ENCODE measurements at places on chromosomes 16 and 17.
A peak's percentile ranks its signal among the peaks of the same experiment; 100 is the strongest.

- peak; percentile 55 for DNase-seq
Measured at GRCh38 chr16:11672206-11673090, 4.2 kb downstream of the SNN start.

- DNase-seq: no peak
Measured at GRCh38 chr16:59905606-59906005, 1171.5 kb upstream of the GOT2 start.

DNA sequence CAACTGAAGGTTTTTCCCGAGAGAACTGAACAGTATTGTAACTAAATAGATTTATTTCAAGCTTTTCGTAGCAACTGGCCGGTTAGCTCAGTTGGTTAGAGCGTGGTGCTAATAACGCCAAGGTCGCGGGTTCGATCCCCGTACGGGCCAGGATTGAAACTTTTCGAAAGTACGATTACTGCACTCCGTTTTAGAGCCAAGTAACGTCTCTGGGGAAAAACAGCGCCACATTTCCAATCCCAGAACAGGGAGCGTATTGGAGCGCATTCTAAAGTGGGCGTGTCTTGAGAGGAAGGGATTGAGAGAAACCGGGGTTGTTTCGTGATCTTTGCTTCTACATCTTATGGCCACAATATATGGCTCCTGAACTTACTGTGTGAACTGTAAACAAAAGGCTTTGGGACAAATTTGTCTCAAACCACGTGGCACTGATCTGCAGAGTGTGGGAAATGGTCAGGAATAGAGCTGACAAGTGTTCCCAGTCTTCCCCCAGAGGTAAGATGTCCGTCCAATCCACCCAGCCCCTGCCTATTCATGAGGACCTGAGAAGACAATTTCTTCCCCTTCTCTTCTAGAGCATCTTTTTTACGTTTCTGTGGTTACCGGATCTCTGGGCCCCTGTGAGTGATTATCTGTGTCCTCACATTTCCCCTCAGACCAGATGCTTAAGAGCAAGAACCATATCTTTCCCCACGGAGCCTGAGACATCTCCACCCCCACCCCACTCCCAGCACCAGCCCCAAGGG is 2.3 kb downstream of the BORCS6 start:
- peak; percentile 89 for DNase-seq

DNA sequence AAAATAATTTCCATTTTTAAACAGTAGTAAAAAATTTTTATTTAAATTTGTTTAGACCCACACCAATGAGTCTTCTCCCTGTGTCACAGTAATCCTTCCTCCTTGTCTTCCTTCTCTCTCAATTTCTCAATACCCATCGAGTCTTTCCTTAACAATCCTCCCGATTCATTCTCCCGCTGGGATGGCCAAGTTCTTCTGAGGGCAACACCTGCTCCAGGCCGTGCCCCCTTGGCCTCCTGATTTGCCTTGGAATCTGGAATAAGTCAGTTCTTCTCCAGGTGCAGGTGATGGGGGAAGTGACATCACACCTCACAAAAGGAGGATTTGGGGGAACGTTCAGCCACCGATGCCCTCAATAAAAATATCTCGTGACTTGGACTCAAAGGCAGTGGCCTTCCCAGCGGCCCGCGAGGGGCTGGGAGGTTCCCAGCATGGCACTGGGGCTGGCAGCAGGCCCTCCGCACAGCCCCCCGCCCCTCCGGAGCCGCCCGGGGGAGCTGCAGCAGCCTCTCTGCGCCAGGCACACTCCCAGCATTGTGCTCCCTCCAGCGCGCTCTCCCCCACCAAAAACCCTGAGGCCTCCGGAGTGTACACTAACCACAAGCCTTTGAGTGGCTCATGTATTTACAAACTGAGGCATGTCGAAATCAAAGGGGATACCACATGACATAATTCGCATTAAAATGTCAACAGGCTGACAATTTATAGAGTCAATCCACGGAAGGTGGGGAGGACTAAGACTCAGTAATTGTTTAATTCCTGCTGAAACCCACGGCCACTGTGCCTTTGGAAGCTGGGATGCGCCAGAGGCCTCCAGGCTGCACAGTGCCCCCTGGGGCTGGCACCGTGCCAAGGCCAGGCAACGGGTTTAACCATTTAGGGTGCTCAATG is 120.5 kb downstream of the ZFHX3 start:
- peak; percentile 52 for DNase-seq

- no peak for DNase-seq
Measured at GRCh38 chr17:78732354-78732753, 49.7 kb downstream of the CYTH1 start.

- no peak for DNase-seq
Measured at GRCh38 chr17:81607431-81607830, 29.5 kb downstream of the NPLOC4 start.

GRCh38 chr17:78766225-78766624 is 15.8 kb downstream of the CYTH1 start:
- no peak for DNase-seq

DNA sequence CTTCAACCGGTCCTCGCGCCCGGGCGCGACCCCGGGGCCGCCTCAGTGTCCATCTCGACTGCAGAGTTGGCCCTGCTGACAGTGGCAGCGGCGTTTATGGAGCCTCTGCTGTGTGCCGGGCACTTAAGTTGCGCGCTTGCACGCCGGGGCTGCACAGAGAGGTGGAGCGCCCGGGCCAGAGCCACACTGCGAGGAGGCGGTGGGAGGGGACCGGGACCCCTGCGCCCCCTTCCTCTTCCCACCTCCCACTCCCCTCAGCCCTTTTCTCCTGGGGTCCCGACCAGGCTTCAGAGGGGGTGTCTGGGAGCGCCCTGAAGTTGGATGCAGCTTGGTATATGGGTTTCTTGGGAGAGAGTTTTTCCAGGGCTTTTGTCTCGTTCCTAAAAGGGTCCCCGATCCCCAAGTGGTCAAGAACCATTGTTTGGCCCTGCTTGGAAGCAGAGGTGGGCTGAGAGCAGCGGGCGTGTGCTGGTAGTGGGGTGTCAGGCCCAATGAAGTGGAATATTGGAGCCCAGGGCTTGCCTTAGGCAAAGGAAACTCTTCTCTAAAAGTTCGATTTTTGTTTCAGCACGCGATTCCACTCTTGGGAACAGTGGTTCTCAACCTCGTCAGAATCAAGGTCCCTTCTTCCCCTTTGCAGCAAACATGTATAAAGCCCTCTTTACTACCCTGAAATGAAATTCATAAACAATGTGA is 605 bp downstream of the MRTFB start:
- DNase-seq: no peak

DNA sequence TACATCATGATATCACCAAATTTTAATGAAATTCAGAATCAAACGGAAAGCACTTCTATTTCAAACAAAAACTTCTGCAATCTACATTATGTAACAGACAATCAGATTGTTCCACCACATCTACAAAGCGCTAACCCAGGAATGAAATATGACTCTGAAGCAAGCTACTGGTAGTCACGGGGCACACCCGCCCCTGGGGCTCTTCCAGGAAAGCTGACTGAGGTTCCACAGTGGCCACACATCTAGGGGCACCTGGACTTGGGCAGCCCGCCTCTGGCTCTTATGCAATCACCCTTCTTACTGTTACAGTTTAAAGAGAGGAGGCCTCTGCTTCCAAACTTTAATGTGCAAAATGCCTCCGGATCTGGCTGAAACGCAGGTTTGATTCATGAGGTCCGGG is 27.5 kb downstream of the ZCCHC14 start:
- DNase-seq: peak; percentile 54

- no peak for DNase-seq
Measured at GRCh38 chr17:68973098-68973846, 18.1 kb upstream of the ABCA8 start.

DNA sequence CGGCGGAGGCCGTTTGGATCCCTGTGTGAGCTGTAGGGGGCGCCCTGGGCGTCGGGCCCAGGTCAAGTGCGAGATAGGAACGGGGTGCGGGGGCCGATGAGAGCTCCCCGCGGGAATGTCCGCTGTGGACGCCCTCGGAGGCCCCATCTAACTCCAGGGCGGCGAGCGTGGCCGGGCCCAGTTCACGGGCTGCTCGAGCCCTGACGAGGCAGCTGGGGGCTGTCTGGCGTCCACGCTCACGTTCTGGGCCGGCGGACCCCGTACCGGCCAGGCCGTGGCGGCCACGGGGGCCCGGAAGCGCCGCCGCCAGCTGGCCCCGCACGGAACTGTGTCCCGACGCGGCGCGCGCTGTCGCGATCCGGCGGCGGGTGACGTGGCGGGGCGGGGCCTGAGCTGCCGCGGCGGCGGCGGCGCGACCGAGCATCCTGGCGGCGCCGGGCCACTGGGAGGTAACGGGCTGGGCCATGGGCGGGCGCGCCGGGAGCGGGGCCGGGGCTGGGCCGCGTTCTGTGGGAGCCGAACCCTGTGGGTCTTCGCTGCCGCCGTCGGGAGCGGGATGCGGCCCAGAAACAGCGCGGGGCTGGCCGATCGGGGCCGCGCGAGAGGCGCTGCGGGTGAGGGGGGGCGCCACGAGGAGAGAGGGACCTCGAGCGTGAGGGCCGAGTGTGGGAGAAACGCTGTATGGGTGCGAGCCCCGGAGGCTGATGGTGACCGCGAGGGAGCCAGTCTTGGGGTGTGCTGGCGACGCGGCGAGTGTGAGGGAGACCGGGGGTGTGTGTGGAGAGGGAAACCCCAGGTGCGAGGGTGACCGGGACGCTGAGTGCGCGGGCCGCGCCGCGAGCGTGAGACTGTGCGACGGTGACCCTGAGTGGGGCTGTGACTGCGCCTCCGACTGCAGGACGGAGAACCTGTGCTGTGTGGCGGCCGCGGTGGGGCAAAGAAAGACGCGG is at the start of gene SLC7A6:
TSS of gene SLC7A6 (plus strand) at position 399 of the 950 bp plus-strand sequence. CDS start 10,201 bp downstream, outside the sequence.
- peak; percentile 84 for DNase-seq

- DNase-seq: no peak
Measured at GRCh38 chr17:45031231-45032173, 19.9 kb downstream of the DCAKD start.

DNA sequence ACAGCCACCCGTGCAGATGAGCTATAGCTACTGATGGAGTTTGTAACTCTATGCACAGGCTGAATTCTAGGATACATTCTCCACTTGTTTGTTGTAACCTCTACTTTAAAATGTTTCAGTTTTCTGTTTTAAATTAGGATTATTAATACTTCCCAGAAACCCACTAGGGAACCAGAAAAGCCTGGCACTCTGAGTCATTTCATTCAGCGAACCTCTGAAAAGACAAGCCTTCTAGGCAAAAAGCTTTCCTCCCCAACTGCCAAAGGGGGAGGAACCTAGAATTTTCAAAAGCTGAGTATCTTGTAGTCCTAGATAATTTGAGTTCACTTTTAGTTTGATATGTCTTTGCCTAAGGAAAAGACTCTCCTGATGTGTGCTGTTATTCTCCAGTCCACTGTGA is 43.2 kb downstream of the GOSR1 start:
- no peak for DNase-seq

DNA sequence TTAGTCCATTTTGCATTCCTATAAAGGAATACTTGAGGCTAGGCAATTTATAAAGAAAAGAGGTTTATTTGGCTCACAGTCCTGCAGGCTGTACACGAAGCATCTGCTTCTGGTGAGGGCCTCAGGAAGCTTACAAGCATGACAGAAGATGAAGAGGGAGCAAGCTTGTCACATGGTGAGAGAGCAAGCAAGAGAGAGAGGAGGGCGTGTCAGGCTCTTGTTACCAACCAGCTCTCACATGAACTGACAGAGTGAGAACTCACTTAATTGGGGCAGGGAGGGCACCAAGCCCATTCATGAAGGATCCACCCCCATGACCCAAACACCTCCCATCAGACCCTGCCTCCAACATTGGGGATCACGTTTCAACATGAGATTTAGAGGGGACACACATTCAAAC is 1.6 kb downstream of the CHCT1 start:
- no peak for DNase-seq

DNA sequence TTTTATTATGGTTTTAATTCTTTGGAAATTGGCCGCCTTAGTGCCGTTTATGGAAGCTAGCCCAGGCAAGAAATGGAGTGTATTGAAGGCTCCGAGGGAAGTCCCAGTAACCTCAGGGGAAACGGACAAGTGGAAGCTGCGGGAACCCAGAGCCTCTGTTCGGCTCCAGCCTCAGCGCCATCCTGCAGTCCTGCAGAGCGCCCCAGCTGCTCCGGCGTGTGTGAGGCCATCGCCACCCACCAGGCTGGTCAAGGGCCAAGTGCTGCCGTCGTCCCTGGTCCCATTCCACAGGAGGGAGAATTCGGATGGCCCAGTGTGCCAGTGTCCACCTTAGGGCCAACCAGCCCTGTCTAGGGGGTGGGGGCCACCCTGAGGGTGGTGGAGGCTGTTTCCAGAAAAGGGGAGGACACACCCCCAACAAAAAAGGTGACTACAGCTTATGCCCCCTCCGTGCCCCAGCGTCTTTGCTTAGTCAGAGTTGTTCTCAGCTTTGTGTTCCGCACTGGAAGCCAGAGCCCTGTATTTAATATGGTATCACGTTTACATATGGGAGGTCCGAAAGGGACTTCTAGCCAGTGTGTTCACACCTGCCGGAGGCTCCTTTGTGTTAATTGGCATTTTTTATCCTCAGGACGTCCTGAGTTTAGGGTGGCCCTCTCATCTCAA is 13.0 kb downstream of the MGRN1 start:
- DNase-seq: no peak

DNA sequence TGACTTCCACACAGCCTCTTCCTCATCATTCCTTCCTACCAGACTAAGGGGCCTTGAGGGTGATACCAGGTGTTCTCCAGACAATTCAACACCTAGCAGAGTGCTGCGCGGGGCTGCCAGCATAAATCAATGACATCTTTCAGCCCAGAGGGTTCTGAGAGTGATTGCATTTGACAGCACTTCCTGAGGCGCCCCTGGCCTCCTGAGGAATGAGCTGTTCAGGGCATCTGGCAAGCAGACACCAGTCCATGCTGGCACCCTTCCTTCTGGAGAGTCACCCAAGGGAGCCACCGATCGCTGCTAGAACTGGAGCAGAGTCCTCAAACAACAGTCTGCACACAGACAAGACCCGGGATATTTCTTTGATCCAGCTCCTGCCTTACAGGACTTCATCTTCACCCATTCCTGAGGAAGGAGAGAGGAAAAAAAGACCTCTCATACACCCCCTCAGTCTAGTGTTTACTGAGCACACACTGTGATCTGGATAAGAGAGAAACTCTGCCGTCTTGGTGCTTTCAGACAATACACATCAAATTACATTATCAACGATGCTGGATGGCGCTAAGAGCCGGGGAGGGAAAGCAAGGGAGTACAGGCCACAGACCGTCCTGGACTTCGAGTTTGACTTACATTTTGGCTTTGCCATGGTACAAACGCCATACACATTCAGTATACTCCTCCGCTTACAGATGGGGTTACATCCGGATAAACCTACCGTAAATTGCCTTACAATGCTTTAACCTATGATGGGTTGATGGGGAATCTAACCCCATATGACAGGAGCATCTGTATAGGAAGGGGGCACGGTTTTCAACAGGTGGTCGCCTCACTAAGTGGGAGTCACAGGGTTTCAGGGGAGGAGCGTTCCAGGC is 23.0 kb downstream of the NPTX1 start:
- DNase-seq: no peak

- no peak for DNase-seq
Measured at GRCh38 chr17:76972046-76972641, 103.9 kb downstream of the MGAT5B start.

GRCh38 chr16:85284141-85284817 is 172.0 kb upstream of the CIBAR2 start:
- DNase-seq: no peak
